Tibial artery (tissue), 4 donors: ENCODE measurements at places on chromosomes 5 and 9.

DNA sequence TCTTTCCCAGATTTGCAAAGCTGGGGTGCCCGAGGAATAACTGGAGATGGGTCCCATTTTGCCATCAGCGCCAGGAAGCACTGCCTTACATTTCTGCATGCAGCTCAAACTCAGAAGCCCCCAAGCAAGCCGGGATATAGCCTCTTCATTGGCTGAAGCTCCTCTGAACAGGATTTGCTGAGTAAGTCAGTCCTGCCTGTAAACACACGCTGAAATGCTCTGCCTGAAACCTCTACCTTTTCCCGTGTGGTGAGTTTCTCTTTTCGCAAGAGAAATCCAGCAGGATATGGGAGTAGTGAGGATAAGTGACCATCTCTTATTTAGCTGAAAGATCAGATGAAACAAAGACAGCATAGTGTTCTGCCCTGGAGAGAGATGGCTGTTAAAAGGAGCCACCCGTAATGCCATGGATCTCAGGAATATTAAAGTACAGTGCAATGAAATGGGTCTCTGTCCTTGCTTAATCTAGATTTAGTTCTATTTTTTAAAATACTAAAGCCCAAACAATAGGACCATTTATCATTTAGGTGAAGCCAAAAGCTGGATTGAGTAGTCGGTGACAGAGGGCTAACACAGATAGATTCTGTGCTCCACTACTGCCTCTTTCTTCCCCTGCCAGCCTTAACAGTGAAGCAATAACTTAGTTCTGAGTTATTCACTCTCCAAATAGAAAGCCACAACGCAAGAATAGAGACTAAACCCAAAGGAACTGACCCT, 177.5 kb upstream of the PPP2R2B start:
- no peak for DNase-seq

DNA sequence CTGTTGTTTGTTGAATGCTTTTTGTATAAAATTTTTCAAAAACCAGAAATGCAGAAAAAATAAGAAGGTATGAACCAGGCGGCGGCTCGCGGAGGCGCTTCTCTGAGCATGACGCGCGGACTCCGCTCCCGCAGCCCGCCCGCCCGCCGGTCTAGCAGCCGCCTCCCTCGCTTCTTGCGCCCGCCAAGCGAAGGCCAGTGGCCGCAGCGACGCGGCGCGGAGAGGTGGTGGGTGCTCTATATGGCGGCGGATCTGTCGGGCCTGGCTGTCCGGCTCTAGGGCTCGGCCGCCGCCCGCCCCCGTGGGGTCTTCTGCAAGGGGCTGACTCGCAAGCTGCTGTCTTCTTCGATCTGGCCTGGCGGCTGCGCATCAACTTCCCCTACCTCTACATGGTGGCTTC, 93.8 kb downstream of the ANKRD18A start:
- no peak for DNase-seq

GRCh38 chr9:110112792-110113191, 95.2 kb downstream of the C9orf152 start:
- DNase-seq = no peak

GRCh38 chr9:121283080-121283398, 15.1 kb downstream of the GSN start:
- DNase-seq = no peak

GRCh38 chr5:69134126-69134525, 32.8 kb upstream of the CCNB1 start:
- no peak for DNase-seq

DNA sequence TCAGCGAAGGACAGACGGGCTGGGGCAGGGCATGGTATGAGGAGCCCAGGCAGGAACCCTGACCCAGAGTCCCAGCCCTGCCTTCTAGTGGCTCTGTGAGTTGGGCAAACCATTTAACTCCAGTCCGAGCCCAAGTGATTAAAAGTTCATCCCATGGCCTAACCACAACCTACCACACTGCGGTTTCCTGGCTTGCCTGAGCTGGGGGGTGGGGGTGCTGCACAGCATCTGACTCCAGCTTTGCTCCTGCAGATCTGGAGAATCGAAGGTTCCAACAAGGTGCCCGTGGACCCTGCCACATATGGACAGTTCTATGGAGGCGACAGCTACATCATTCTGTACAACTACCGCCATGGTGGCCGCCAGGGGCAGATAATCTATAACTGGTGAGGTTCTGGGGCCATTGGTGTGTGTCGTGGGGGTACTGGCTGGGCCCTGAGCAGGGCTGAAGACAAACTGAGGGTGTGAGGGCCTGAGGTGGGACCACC, 49.0 kb downstream of the STOM start:
- no peak for DNase-seq

DNA sequence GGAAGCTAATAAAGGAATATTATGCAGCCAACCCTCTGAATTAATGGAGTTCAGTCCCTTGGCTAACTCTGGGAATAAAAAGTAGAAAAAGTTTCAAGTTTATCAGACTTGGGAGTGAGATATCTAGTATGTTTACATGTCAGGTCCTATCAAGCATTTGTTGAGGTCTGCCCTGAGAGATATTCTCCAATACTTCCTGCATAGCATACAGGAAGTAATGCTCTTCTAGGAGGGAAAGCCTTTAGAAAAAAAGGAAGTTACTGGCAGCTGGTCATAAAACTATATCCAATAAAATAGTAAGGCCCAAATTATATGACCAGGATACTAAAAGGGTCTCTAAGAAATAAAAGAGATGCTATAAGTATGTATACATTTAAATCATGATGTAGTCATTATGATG, 594.1 kb upstream of the FTMT start:
- no peak for DNase-seq

DNA sequence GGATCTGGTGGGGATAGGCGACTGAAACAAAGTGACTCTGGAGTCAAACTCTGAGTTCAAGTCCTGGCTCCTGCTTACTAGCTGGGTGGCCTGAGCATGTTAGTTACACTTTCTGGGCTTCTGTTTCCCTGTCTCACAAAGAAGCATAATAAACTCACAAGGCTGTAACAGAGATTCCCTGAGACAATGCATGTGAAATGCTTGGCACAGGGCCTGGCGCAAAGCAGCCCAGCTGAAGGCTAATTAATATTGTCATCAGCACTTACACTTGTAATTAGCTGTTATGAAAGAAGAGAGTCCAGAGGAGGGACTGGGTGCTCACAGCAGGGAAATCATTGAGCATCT, 64.1 kb upstream of the SPOCK1 start:
- DNase-seq = no peak

GRCh38 chr5:135244620-135245021, 154.4 kb downstream of the MACROH2A1 start:
- peak; percentile 16 for DNase-seq

- DNase-seq = no peak
These were observed 51.1 kb upstream of the TBC1D2 start for GRCh38 chr9:98306384-98307145.

GRCh38 chr9:71003346-71003745, 118.1 kb downstream of the TRPM3 start:
- DNase-seq = no peak

DNA sequence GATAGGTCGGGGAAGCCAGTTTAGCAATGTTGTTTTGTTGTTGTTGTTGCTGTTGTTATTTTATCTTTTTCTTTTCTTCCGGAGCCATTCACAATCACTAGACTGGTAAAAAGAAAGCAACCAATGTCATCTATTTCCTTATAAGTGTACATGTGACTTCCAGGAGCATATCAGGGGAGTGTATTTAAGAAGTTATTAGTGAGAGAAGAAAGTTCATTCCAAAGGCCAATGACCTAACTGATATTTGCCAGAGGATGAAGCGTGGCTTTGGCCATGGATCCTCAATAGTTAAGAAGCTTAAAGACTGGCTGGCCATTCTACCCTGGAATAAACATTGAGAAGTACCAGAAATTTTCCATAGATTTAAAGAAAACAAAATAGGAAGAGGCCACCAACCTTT, 341.4 kb upstream of the RFX3 start:
- DNase-seq = no peak

GRCh38 chr9:134263596-134263995, 62.7 kb upstream of the RXRA start:
- no peak for DNase-seq
